ENCODE measurements at places on chromosomes 6 and 20.

DNA sequence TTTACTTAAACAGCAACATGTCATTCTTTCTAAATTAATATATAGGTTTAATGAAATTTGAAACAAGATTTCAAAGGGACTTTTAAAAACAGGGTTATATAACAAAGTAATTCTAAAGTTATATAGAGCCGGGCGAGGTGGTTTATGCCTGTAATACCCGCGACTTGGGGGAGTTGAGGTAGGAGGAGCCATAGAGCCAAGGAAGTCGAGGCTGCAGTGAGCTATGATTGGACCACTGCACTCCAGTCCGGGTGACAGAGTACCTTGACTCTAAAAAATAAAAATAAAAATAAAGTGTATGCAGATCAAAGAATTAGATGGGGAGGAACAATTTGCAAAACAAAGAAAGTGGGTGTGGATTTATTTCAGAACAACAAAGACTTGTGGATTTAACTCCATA lies 151.1 kb upstream of the GLP1R start:
- DNase-seq: no peak

DNA sequence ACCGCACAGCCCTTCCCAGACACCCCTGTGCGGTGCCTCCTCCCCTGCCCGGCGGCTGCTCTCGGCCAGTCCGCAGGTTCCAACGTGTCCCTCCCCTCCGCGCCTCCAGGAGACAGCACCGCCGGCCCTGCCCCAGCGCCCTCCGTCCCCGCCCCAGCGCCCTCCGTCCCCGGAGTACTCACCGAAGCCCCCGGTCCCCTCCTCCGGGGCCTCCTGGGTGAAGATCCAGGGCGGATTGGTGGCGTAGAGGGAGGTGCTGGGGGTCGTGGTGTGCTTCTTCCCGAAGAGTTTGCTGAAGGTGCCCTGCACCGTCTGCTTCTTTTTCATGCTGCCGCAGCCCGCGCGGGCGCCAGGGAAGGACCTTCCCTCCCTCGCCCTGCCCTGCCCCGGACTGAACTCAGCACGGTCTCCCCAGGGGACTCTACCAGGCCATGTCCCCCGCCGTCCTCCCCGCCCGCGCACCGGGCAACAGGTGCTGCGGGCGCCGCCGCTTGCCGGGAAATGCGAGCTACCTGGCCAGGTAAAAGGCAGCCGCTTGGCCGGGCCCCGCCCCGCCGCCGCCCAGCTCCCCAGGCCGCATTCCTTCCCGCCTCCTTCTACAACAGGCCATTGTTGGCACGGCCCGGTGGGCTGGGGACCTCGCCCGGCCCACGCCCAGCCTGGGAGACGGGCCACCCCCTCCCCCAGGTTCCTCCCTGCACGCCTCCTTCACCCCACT lies at the start of gene C6orf132:
Gene C6orf132, minus strand, starts transcription at position 503 of the 718 bp plus-strand sequence. Its CDS starts 176 bp downstream, at position 327.
- DNase-seq: no peak

GRCh38 chr6:15874326-15874725 lies 211.5 kb upstream of the DTNBP1 start:
- no peak for DNase-seq

- DNase-seq: no peak
These were observed 19.8 kb downstream of the SUMO4 start for GRCh38 chr6:149419696-149420404.

- no peak for DNase-seq
These were observed 176.3 kb downstream of the ADGRG6 start for GRCh38 chr6:142478117-142478516.

DNA sequence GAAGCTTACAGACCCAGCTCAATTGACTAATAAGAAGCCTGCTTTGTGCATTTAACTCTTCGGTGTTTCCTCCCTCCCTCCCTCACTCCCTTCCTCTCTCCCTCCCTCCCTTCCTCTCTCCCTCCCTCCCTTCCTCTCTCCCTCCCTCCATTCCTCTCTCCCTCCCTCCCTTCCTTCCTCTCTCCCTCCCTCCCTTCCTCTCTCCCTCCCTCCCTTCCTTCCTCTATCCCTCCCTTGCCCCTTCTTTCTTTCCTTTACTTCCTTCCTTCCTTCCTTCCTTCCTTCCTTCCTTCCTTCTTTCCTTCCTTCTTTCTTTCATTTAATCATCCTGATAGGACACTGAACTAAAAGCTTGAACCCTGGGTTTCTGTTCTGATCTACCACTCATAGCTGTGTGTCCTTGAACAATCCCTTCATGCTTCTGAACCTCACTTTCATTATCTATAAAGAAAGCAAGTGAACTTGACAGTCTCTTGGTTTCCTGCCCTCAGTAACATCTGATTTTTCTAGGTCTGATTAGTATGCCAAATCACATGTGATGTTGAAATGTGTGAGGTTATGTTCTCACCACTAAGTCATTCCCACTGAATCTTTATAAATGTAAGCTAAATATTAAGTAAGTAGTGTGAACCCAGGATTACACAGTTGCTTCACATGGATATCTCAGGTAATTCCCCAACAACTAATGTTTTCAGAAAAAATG lies 132.3 kb upstream of the BMP2 start:
- no peak for DNase-seq

DNA sequence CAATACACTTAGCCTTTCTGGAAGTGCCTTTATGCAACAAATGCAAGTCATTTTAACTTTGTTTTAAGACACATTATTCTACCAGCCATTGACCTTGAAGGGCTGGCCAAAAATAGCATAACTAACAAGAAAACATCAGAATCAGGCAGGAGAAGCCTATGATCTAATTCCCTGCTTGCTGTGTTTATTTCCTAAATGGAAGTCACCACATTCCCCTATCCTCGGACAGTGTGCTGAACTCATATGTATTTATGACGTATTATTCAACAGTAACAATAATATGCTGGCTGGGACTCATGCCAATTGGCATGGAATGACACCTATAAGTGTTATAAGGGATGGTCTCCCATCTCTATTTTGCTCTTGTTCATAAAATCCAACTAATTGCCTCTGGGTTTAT lies 140.7 kb downstream of the MAP3K7 start:
- no peak for DNase-seq

GRCh38 chr20:60116128-60116909 lies 158.1 kb downstream of the CDH26 start:
- no peak for DNase-seq

- no peak for DNase-seq
These were observed 131.9 kb downstream of the TRMT11 start for GRCh38 chr6:126118058-126118755.

DNA sequence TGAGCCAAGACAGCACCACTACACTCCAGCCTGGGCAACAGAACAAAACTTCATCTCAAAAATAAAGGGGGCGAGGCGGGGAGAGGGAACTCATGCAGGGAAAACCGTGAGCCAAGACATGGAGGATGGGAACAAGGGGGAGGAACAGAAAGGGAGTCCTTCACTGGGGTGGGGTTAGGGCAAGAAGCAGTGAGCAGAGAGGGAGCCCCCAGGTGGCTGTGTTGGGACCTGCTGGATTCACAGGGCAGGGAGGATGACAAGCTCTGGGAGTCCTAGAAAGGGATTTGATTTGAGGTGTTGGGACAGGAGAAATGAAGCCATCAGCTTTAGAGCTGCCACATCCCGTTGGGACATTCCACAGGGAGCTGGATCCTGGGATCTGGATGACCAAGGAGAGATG lies 90.6 kb upstream of the TOP1 start:
- no peak for DNase-seq

DNA sequence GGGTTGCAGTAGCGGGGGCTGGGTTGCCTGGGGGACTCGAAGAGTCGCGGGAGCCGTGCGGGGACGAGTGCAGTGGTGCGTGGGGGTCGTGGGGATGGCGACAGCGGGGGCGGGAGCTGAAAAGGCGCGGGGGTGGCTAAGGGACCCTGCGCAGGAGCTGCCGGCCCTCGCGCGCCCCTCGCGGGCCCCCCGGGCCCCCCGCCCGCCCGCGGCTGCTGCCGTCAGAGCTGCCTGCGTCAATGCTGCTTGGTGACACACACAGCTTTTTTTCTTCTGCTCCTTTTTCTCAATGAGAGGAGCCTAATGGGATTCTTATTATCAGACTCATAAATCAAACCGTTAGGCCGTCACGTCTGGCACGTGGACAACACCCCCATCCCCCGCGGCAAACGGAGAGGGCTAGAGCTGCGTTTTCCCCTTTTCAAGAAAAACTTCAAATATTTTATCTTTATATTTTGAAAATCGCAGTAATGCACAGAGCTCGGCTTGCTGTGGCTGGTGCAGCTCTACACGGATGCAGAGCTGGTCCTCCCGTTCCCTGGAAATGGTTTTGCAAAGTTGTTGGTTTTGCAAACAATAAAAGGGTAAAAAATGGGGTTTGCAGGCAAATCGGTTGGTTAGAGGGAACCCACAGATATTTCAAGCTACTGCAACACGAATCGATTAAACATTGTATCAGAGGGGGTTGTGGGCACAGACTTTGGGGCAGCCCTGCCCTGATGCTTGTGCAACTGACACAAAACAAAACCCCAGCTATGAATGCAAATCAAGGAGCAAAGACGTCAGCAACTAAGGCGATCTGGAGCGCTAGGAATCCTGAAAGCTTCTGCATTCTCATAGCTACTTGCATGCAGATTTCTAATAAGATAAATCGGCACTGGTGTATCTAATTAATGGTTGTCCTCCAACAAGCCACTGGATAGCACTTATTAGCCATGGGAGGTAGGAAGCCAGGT lies 161.4 kb downstream of the TBXT start:
- no peak for DNase-seq

DNA sequence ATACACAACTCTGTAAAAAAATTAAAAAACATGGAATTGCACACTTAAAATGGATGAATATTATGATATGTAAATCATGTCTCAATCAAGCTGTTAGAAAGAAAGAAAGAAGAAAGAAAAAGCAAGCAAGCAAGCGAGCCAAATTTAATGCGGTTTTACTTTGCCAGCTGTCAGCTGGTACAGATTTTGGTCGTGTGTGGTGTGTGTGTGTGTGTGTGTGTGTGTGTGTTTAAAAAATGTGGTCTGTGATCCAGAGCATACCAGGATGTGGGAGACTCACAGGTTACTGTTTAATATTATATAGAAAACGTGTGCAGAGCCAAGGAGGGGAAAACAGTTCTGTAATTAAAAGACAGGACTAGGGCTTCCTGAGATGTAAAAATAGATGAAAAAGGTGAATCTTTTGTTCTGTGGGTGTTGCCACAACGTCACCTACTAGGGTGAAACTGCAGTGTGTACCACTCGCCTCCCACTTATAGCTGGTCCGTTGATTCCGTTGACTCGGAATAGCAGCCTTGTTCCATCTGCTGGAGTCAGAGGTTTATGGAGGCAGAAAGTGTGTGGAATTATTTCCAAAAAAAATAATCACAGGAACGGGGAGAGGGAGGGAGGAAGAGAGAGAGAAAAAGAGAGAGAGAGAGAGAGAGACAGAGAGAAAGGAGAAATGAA lies 197.7 kb downstream of the BCAS1 start:
- peak; percentile 30 for DNase-seq

DNA sequence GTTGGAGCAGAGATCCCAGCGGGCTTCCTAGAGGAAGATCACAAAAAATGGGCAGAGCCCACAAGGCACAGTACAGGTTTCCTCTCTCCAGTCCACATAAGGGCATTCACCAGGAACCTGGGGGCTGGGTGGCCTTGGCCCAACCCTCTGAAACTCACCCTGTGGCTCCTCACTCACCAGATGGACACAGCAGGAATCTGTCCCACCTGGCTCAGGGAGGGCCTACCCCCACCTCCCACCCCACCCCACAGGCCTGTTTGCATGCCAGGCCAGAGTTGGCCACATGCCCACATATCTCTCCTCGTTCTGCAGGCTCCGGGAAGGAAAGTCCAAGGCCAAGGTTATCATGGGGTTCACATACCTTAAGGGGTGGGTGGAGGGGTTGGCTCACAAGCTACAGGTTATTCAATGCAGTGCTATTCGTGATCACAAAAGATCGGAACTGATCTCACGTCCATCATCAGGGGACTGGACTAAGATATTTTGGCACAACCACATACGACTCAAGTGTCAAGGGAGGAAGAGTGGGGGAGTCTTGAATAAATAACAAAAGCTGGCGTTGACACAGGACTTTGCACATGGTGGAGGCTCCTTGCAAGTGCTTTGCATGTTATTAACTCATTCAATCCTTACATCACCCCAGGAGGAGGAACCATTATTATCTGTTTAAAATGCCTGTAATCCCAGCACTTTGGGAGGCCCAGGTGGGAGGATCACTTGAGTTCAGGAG lies 13.0 kb downstream of the RIPOR3 start:
- DNase-seq: no peak

- no peak for DNase-seq
These were observed 82.6 kb downstream of the THBS2 start for GRCh38 chr6:169171016-169171415.

DNA sequence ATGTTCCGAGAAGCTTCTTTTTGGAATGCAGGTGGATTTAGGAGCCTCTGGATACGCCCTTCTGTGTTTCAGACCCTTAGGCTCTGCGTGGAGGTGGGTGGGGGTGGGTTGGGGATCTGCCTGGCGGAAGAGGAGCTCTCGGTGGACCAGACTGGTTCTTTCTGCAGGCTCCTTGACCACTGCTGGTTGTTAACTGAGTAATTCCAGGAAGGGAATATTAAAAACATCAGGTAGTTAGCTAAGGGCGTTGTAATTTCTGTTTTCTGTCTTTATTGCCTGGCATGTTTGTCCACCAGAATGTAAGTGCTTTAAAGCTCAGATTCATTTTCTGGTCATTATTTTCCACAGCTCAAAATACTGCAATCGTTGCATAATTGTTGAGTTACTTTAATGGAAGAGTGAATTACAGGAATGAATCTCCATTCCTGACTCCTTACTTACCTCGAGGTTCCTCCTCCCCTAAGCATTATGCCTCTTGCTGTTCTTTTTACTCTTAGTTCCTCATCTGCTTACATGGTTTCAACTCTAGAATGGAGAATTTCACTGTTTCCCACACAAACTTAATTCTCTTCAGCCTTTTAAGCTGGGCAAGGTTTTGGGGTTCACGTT lies 5.9 kb downstream of the CDYL start:
- DNase-seq: no peak

DNA sequence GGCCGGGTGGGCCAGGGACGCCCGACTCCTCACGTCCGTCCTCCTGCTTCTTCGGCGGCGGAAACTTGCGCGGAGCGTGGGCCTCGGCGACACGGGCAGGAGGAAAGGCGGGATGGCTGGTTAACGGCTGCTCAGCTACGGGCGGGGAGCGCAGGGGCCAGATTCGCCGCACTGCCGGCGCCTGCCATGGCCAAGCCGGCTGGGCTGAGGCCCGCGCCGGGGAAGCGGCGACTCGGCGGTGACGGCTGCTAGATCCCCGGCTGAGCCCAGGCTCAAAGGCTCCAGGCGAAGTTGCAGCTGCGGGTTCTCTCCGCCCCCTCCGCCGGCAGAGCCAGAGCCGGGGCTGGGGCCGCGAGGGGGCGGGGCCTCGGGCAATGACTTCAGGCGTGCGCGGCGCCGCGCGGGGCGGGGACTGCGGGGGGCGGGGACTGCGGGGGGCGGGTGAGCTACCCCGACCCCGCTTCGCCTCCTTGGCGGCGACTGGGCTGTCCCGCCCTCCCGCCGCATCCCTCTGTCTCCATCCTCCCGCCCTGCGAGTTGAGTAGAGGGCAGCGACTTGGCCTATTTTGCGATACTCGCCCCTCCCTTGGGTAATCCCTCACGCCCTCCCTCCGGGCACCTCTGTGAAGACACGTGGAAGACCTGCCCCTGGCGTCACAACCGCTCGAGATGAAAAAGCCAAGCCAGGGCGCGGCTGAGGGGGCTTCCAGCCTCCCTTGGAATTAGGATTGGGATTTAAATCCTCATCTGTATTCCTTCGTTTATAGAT lies at the start of gene CEP85L:
Gene CEP85L, minus strand, starts transcription at position 310 of the 769 bp plus-strand sequence. CDS start 322 bp downstream, outside the sequence.
- peak; percentile 89 for DNase-seq

GRCh38 chr6:110181131-110182030 lies 1.2 kb downstream of the CDC40 start:
- no peak for DNase-seq
